ENCODE measurements at places on chromosomes 12 and 14. TPM values are rescaled to one million over a fixed set of nuclear protein-coding genes. Genes with fewer than 3 reads are reported as not detected.

Gene TAS2R9
- total RNA-seq, result not detected

Gene HOTAIR
- total RNA-seq, result not detected

Gene PEX5
- total RNA-seq, result 39.0 TPM

Gene MYH6
- not detected for total RNA-seq

Gene TSHR
- not detected for total RNA-seq

Gene NGB
- not detected for total RNA-seq
